CD4-positive, alpha-beta T cell treated with Interleukin-17A for 4 hours (primary cell): ENCODE measurements at places on chromosomes 12 and 14.

- DNase-seq: no peak
Observed at GRCh38 chr14:104752423-104752734, 568 bp upstream of the SIVA1 start.

GRCh38 chr12:81222846-81223592 lies 145.1 kb downstream of the ACSS3 start:
- no peak for DNase-seq

DNA sequence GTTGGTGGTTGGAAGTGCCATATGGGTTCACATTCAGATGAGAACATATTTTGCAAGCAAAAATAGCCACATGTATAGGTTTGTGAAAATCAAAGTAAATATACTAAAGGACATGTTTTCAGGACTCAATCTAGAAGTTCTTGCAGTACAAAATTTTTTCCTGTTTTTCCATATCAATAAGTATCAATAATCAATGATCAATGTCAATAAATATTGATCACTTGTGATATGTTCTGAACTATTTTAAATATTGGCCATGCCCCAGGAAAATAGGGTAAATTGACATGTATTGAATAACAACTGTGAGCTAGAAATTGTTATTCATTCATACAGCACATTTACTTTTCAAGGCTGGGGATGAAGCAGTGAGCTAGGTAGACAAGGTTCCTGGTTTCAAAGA lies 24.3 kb downstream of the ALG10 start:
- no peak for DNase-seq

DNA sequence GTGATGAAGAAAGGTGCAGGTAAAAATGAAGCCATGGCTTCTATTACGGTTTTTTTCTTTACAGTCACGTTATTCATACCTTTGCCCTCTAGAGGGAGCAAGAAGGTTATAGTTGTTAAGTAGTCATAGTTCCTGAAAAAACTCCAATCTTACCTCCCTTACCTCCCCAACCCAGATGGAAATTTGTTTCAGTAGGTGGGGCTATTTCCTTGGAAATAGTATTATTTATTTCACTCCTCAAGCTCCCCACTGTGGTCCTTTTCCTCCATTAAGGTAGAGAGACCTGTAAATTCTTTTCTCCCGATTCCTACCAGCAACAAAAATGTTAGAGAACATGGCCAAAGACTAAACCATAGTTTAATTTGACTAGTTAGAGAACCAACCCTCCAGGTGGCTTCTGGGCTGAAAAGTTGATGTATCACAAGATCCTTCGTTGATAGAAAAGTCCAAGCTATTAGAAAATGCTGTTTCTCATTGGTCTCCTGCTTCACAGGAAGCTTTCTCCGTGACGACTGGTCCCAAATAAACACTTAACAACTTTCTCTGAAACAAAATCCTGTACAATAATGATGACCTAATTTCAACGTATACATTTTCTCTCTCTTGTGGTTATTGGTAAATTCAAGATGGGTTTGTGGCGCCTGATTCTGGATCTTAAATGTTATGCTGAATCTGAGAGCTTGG lies 43.5 kb downstream of the TMX1 start:
- no peak for DNase-seq

- DNase-seq: no peak
Observed at GRCh38 chr14:64303471-64303917, 9.3 kb upstream of the ESR2 start.

DNA sequence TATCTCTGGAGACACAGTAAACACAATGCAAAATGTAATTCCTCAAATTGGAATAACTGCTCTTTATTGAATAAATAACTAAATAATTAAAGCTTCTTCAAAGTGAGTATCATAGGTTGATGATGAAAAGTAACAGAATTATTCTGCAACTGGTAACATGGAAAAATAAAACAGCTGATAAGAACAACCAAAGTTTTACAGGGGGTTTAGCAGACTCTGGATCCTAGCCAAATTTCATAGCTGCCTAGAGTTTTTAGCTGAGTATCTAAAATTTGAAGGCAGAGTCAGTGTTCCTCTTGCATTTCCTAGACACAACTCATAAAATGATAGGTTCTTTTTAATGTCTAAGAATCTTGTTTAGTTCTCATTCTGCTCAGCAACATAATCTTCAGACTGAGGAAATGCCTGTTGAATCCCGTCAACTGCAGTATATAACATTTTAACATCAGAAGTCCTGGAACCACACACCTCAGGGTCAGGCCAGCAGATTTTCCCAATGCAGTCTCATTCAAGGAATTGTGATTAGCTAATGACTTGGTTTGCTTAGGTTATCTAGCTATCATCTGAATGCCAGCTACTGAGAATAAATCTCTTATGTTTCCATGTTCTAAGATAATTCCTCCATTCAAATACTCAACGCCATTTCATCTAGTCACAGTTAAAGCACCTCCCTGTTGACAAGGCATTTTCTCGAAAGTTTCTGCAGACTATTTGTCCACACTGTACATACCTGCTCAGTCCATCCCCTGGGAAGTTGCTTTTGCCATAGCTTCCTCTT lies 411.6 kb downstream of the BCAT1 start:
- no peak for DNase-seq

DNA sequence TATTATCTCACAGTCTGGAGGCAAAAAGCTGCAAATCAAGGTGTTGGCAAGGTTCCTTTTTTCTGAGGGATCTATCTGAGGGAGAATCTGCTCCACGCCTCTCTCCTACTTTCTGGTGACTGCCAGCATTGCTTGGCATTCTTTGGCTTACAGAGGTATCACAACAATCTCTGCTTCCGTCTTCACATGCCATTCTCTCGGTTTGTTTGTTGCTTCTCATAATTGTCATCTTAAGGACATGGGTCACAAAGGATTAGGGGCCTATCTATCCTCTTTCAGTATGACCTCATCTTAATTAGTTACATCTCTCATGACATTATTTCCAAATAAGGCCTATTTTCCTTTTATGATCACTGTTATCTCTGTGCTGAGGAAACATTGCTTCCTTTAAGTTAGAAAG lies 345.0 kb downstream of the FOXG1 start:
- DNase-seq: no peak

DNA sequence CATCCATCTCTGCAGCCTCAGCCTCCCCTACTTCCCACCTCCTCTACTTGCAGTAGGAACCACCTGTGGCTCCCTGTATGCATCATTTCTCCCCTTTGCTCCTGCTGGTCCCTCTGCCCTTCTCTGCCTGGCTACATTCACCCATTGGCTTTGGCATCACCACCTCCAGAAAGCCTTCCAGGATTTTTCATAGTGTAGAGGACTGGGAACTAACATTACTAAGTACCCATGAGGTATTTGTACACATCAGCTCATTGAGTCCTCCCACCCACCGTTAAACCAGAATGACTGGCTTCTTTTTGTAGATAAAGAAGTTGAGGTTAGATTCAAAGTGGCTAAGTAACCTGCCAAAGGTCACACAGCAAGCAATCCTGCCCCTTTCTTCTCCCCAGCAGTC lies 17.1 kb downstream of the SYNE3 start:
- DNase-seq: no peak

GRCh38 chr14:21063479-21063878 lies 5.9 kb downstream of the RNASE8 start:
- DNase-seq: no peak

DNA sequence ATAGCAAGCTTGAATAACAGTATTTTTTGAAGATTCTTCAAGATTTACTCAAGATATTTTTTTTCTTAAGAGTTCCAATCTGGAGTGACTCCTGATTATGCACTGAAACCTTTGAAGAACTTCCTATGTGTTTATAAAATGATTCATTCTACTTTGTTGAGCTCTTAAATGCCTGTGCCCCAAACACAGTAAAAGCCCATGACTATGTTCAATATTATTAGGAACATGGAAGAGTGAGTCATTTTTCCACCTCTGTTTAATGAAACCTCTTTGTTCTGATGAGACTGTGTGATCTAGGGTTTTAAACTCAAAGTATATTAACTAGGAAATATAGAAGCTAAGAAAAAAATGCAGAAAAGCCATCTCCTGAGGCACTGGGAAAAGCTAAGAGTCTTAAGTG lies 415.0 kb upstream of the FBXO33 start:
- DNase-seq: no peak

DNA sequence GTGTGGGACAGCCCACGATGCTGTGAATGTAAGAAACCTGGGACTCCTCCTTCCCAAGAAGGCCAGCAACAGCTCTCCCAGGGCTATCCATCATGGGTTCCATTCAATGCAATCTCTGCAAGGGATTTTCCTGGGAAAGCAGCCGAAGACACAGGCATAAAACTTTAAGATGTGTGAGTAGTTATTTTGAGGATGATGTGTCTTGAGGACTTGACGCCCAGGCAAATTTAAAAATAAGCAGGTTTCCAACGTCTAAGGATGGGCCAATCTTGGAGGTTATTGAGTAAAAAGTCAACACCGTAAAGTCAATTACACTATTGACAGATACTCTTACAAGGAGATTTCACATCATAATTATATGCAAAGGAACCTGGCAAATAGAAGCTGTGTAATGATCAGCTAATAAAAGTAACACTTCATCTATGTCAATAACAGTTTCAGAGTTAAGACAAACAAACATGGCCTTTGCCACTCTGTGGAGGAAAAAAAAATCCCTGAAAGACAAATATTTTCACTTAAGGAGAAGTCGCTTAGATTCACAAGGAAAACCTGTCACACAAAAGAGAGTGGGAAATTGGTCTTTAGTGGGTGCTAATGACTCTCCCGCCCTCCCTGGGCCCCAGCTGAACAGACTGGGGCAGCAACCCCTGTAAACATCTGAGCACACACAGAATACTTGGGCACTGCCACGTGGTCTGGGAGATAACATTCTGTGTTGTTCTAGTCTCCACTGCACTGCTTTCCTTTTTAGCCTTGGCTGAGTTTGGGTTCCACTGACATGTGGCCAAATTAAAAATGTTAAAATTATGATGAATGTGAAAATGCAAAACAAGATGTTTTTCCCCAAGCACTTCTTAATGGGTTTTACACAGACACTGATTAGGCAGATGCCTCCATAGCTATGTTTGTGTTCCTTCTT lies 240.9 kb downstream of the FOXN3 start:
- DNase-seq: no peak

DNA sequence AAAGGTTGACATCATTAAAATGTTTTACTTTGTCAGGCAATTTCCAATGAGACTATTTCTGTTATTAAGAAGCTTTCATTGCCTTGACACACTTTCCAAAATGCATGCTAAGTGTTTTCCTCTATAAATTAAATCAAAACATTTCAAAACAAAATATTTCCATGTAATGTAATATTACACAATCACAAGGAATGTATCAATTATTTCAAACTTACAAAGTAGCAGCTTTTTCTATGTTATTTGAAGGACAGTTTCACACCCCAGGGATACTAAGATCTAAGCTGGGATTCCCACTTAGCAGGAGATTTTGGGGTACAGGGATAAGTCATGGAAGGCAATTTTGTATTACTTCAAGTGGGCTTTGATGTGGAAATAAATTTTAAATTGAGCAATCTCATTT lies 144.9 kb downstream of the FOXG1 start:
- DNase-seq: no peak

DNA sequence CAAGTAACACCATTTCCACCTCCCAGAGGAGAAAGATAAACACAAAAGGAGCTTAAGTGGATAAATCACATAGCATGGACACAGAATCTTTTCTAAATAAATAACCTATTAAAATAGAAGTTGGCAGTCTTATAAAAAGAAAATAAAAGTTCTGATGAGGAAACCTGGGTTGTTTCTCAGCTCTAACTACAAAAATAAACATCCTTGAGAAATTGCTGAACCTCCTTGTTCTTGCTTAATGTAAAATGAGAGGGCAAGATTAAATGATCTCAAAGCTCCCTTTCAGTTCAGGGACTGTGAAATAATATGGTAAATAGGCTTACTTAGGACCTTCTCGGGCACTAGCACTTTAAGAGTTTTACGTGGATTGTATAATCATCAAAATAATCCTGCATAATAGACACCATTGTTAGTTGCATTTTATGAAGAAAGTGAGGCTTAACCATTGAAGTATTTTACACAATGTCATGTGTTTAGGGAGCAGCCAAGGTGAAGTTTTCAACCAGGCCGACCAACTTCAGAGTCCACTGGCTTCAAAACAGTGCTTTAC lies 214.0 kb upstream of the NOVA1 start:
- DNase-seq: no peak

DNA sequence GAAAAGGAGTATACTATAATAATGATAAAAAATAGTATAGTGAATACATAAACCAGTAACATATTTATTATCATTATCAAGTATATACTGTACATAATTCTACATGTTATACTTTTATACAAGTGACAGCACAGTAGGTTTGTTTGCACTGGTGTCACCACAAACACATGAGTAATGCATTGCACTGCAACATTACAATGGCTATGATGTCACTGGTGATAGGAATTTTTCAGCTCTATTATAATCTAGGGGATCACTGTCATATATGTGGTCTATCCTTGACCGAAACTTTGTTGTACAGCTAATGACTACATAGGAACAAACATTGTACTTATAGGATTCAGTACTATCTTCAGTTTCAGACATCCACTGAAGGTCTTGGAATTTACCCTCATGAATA lies 165.8 kb upstream of the SYT1 start:
- DNase-seq: no peak

DNA sequence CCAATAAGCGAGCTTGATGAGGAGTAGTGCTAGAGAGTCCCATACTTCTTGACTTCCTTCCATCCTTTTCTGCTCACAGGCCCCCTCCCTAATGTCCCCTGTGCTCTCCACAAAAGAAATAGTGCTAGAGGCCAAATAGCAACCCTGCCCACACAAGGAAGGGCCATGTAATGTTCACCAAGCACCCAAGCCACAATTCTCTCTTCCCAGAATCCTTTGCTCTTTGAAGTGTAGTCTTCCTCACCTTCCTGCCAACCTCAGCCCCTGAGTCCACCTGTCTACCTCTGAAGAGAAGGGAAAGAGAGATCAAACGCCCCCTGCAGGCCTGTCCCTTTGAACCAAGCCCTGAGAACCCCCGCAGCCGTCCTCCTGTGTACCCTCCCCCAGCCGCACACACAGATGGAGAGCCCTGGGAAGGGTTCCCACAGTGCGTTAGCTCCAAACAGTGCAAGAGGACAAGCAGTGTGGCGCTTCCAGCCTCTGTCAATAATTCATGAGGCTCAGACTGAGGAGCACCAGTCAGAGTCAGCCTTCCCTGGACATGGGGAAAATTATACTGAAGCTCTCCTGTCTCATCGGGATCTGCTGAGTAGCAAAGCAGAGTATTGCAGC lies 1.9 kb upstream of the DHRS4 start:
- no peak for DNase-seq

DNA sequence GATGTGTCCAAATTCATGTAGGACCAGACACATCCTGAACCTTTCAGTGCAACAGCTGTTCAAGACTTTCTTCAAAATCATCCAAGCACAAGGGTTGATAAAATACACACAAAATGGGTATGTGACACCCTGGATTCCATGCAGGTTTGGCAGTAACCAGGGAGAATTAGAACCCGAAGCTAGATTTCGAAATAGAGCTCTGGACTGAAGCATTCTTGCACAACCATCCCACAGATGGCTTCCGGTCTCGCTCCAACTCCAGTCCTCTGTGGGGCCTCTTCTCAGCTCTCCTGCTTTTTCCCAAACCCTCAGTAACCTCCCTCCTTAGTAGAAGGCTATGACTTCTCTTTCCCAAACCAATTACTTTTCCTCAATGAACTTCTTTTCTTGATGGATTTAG lies 171.3 kb downstream of the TTC7B start:
- no peak for DNase-seq
